Fibroblast of skin of left quadriceps (primary cell): ENCODE measurements at places on chromosomes 5 and 9.

GRCh38 chr9:14748373-14748772 is 25.8 kb upstream of the CER1 start:
- DNase-seq, result no peak

- no peak for DNase-seq
These were observed 1.3 kb downstream of the C5orf15 start for GRCh38 chr5:133967124-133967523.

- DNase-seq, result no peak
These were observed at the start of gene AK1 for GRCh38 chr9:127877566-127877998. Gene AK1, minus strand, starts transcription at chr9:127877675. Its CDS starts 3,058 bp downstream, at chr9:127874617.

- DNase-seq, result no peak
These were observed 110.4 kb upstream of the LIFR start for GRCh38 chr5:38666668-38667498.

DNA sequence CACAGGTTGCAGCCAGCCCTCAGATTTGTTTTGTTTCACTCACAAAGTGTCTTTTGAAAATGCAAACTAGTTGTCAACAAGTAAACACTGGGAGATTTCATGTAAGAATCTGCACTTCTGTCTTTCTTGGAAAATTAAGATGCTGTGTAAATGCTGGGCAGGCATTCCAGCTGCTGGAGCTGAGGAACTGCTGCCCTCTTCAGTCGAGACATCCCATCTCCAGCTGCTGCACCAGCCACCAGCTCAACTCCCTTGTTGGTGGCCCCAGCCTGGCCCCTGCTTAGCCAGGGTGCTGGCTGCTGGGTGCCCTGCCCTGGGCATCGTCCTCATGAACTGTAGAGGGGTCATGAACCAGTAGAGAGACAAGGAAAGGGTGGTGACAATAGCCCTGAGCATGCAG is 33.1 kb upstream of the AFAP1L1 start:
- no peak for DNase-seq
